HAP-1 (cell line): ENCODE measurements at places on chromosomes 6 and 20.

DNA sequence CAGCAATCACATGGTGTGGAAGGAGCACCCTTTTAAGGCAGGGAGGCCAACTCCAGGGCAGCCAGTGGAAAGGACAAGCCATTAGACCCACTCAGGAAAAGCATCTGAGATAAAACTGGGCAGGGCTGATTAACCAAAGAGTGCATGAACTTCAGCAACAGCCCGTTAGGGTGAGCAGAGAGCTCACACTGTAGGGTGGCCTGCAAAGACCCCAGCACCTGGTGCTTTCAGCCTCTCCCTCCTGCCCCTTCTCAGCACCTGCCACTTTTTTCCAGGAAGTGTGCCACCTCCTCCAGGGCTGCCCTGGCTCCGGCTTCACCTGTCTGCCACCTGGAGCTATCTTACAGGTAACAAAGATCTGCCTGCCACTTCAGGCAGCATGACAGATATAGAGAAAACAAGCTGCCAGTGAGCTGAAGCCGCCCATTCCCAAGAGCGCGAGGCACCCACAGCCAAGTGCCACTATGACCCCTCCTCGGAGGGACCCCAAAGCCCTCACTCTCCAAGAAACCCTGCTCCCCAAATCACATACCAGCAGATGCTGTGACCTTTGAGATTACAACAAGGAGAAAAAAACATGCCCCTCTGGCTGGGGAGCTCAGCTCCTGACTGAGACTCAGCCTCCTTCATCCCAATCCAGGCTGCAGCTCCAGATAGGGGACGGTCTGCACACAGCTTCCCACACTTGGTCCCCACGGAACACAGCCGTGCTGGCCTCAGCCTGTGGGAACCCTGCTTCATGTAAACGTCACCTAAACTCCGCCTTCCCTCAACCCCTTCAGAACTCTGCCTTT lies 71.2 kb downstream of the ABHD12 start:
- peak; percentile 4 for DNase-seq

GRCh38 chr6:127484212-127484863 lies 25.1 kb upstream of the KIAA0408 start:
- DNase-seq: no peak

DNA sequence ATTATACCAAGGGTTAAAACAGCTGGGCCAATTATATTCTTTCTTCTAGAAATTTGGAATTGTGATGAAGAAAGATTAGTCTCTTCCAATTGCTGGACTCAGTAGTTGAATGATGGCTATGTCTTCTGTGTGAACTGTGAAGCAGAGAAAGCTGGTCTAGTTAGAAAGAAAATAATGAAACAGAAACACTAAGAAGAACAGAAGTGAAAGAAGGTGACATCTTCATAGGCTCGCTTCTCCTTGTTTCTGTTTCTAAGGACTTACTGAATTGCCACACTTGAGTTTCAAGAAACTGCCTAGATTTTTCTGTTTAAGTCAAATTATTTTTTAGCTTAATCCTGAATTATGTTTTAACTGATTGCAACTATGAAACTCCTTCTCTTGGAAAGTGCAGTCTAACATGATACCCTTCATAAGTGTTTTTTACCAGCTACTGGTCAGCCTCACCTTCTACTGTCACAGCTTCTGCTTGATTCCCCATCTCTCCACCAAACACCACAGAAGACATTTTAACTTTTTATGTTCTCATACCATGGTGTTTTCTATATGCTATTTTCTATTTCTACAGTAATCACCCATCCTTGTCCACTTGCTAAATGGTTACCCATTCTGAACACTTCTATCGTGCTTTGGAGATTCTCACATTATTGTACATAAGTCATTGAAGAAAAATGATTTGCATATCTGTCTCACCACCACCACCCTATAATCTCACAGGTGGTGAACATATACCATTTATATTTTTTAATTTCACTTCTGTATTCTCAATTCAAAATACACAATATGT lies 268.8 kb downstream of the GRIK2 start:
- no peak for DNase-seq

- no peak for DNase-seq
Measured at GRCh38 chr6:148064406-148065134, 278.1 kb upstream of the SASH1 start.

DNA sequence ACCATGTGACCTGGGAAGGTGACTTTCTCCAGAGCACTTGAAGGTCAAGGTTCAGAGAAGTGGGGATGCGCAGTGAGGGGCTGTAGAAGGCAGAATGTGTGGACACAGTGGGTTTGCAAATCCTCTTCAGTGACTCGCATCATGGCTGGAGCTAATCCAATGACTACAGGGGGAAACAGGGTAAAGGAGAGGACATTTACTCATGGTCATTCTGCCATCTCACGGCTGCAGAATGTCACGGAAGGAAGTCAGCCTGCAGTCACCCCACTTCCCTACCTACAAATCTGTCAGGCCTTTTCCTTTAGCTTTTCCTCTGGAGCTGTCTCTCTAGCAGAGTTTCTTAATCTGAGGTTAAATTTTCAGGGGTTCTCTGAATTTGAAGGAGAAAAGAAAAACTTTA lies 337.6 kb downstream of the CDC5L start:
- no peak for DNase-seq

DNA sequence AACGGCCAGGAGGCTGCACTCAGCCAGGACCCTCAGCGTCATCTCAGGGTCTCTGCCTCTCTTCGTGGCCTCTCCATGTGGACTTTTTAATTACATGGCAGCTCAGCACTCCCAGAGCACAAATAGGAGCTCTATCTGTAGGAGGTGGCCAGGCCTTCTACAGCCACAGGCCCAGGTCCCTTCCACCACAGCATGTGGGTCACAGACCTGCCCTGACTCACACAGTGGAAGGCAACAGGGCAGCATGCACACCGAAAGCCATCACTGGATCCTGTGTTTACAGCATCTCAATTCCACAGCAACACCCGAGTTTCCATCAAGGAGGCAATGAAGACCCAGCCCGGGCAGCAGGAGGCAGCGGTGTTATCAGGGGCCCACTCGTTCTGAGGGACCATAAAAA lies 65.8 kb upstream of the CD93 start:
- no peak for DNase-seq

GRCh38 chr20:63542031-63542559 lies 4.9 kb upstream of the PTK6 start:
- DNase-seq: no peak
